ENCODE measurements at places on chromosomes 5 and 9.

DNA sequence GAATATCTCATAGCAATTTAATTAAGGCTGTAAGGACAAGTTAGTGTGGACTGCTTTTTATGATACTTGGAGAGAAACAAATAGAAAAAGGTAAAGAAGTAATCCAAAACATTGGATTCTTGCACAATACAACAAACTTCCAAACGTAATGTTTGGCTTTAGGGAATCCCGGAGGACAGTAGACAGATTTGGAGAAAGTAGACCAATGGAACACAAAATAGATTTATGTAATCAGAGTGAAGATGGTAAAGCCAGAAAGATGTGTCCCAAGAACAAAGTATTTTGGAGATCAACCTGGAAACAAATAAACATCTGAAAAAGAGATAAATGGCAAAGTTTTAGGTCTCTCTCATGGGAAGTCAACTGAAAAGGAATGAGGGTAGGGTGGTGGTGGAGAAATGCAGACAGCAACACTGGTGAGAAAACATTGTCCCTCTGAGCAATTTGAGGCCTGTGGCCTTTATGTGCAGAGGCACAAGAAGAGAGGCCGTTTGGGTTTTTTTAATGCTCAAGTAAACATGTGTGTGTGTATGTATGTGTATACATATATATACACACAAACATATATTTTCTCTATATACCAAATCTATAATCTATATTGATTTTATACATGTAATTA is 620.6 kb downstream of the PDE4D start:
- DNase-seq, result no peak

GRCh38 chr9:137721899-137722298 is 103.1 kb downstream of the EHMT1 start:
- DNase-seq, result no peak

DNA sequence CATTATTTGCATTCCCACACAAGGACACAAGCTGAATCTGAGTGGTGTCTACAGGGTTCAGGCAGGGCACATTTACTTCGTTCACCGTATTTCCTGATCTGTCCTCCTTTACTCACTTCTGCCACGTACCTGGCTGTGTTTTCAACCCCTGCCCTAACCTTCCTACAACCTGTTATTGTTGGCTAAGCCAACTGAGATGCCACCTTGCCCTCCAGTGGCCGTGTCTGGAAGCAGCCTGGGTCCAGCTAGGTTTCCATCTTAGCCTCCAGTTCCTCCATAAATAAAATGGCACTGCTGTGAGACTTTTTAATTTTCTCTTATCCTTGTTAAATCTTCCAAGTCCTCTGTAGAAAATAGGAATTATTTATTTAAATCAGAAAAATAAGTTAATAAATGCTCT is 64.8 kb downstream of the ATP10B start:
- no peak for DNase-seq

- no peak for DNase-seq
Observed at GRCh38 chr5:6084376-6084775, 294.0 kb downstream of the MED10 start.

DNA sequence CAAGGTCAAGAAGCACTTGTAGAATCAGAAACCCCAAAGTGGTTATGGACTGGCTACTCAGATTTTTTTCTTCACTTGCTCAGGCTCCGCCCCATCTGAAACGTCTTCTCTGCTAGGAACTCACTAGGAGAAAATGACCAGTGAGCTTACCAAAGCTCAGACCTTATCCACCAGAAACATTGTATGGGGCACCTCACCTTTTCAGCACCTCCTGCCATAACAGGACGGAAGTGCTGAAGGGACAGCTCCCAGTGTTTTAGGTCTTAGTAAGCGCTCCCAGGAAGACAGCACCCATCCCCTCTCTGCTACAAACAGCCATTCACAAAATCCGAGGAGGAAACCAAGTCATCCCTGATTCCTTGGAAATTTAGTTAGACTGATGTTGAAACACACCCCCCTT is 1.2 kb upstream of the GABRA1 start:
- no peak for DNase-seq

- DNase-seq, result no peak
Observed at GRCh38 chr5:35374584-35374983, 144.3 kb upstream of the PRLR start.

DNA sequence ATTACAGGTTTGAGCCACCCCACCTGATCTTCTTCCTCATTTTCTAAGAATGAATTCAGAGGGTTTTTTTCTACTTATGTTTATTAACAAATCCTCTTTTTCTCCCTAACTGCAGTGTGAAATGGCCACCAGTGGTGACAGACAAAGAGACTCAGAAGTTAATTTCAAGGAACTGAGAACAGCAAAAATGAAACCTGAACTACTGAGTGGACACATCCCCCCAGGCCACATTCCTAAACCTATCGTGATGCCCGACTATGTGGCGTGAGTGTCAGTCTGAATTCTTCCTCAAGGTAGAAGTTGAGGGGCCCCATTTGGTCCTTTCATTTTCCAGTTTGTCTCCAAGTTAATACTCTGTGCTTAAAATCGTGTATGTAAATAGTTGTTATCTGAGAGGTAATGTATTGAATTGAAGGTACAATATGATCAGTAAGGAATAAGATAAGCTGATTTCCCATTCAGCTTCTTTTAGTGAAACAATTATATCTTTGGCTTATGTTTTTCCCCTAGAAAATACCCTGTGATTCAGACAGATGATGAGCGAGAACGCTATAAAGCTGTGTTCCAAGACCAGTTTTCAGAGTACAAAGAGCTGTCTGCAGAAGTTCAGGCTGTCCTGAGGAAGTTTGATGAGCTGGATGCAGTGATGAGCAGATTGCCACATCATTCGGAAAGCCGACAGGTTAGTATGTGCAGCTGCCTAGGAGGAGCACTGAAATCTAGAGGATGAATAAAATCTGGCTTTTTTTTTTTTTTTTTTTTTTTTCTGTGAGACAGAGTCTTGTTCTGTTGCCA is 17.7 kb downstream of the MARVELD2 start:
- DNase-seq, result no peak

DNA sequence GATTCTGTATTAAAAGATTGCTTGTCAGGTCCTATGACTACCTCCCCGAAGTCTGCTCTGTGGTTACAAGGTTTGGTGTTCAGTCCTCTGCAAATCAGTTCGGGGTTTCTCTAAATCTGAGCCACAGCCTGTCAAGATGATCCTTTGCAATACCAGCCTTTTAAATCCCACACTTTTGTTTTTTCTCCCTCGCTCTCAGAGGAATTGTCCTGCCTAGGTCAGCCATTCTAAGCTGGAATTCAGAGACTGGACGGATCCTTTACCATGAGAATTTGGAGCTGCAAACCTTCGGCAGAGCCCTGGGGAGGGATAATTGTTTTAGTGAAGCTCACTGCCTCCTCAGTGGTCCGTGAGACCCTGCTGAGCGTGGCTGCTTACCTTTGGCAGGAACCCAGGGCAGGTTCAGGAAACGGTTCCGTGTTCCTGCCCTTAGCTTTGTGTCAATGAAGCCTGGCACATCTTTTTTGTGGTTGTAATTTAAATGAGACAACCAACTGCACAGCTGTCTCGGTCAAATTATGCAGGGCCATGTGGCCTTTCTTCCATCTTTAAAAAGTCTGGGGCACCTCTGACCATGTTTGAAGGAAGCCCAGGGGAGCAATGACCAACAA is 47.2 kb downstream of the EBF1 start:
- no peak for DNase-seq

DNA sequence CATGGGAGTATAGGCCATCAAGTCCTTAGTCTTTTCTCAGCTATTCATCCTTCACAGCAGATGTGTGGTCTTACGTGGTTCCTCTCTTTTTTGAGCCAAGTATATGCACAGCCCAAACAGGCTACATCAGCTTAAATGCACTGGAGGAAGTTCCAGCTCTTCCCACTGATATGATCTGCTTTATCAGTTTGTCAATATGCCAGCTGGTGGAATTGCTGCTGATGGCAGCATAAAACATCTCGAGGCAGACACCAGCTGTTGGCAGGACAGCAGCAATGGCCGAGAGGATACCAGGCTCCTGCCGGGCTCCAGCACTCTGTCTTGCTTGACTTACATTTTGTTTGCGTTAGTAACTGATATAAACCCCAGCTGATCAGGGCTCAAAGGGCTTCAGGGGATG is 143.4 kb downstream of the TENT4A start:
- no peak for DNase-seq

DNA sequence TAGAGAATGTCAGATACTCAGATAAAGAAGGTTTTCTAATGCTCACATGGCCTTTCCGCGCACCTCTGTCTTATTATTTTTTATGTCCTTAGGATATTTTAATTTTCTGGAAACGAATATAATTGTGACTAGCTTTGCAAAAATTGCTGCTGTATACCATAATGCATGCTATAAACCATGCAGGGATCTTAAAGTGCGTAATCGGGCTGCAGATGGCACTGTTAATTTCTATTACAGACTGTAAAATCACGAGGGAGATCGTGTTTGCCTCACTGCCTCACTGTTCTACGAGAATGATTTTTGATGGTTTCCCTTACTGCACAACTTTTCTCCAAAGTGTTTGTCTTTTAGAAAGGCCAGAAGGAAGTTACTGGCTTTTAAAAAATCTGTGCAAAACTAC is 356.1 kb downstream of the TUSC1 start:
- DNase-seq, result no peak

GRCh38 chr9:109935406-109936087 is 155.5 kb downstream of the PALM2AKAP2 start:
- DNase-seq, result no peak

DNA sequence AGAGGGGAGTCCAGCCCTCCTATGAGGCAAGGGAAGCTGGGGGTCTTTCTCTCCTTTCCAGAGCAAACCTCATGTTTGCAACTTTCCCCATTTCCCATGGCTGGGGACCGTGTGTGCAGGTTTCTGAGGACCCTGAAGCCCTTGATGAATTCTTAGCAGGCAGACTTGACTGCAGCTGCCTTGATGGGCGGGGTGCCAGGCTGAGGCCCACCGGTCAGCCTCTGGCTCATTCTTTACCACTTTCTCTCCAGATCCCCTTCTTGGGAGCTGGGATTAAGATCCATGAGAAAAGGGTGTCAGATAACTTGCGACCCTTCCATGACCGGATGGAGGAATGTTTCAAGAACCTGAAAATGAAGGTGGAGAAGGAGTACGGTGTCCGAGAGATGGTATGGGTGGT is 30.0 kb upstream of the FOXI1 start:
- DNase-seq, result peak; percentile 23

- no peak for DNase-seq
Observed at GRCh38 chr9:75798505-75798904, 92.0 kb upstream of the PCSK5 start.

DNA sequence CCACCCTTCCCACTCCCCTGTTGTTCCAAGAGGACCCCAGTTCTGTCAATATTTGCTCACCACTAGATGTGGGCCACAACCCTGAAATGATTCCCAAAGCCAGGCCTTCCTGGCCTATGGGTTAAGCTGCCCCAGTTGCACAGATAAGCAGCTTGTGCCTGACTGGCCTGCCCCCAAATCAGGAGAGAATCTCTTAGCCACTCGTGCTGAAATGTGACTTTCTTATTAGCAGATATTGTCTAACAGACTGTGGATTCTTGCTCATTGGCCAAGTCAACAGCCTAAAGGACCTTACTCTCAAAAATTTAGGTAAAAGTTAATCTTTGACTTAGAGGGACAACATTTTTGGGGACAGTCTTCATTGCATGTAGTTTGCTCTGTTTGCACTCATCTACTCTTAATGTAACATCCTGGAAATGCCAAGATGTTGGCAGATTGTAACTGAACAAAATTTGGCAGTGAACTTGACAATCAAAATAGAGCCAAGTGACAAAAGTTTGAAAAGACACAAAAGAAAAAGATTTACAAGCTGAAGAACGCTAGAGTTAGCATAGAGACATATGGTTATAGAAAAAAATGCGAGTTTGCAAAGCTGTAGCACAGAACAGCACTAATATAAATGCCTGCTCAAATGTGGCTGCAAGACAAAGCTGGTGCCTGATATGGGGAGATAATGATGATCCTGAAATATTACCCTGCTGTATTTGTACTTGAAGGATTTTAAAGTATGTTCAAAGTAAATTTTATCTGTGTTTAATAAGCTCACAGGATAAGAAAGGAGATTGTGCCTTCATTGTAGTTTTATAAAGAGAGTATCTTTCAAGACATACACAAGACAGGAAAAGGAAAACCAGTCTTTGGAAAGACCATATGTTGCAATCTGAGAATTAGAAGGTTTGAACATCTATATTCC is 29.0 kb upstream of the FSD1L start:
- DNase-seq, result no peak

DNA sequence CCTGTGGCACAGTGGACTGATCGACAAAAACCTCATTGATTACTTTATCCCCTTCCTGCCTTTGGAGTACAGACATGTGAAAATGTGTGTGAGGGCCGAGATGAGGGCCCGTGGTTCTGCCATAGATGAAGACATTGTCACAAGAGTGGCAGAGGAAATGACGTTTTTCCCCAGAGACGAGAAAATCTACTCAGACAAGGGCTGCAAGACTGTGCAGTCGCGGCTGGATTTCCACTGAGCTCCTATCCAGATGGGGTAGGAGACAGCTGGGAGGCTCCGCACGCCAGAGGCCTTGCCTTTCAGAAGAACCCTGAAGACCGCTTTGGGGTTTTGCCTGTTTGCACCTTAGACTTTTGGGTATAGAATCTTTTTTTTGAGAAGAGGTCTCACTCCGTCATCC is 6.4 kb downstream of the TOR1B start:
- no peak for DNase-seq

DNA sequence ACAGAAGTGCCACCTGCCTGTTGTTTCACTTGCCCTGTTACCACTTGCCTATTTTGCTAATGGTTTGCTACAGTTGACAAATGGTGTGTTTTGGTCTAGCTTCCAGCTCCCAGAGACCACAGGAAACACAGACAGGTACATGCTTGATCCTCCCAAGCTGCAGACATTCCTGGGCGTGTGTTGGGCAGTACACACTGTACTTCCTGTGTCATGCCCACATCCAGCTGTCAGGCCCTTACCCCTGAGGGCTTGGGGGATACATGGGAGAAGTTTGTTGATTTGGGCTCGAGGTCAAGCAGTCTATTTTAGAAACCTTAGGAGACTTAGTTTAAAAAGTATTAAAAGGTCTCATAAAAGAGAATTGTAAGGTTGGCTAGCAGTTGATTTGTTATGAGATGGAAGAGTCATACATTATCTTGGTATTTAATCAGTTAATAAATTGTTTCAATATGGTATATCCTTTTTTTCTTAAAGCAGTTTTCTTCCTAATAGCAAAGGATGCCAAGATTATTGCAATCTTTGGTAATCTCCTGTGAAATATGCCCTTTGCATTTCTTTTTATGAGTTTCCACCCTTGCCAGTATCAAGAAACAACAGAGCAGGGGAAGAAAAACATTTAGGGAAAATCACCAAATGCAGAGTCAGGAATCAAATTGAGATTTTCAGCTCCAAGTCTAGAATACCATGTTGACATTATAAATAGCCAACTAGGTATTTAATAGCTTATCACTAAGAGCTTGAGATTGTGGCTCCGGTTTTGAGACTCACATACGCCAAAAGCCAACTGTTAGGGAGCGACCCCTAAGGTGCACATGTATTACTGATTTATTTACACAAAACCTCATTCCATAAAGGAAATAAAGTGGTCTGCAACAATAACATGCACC is 52.3 kb upstream of the CD180 start:
- no peak for DNase-seq

- DNase-seq, result no peak
Observed at GRCh38 chr9:109722007-109722406, 58.0 kb upstream of the PALM2AKAP2 start.

GRCh38 chr9:89916001-89916597 is 311.3 kb downstream of the GADD45G start:
- peak; percentile 26 for DNase-seq
